ENCODE measurements at places on chromosomes 3 and 15. TPM values are rescaled to one million over a fixed set of nuclear protein-coding genes. Genes with fewer than 3 reads are reported as not detected.

SMAD6 gene
- polyA plus RNA-seq, result 25.4 TPM

FBLN2 gene
- polyA plus RNA-seq, result 17.9 TPM

SPTBN5 gene
- 2.8 TPM for polyA plus RNA-seq

CPEB1 gene
- polyA plus RNA-seq, result 2.2 TPM

SLC28A2 gene
- 1.0 TPM for polyA plus RNA-seq

CRBN gene
- polyA plus RNA-seq, result 85.1 TPM

AADAC gene
- 0.25 TPM for polyA plus RNA-seq

Data from left kidney (tissue), 8 donors.